ENCODE measurements at places on chromosomes 3 and 15.
A peak's percentile ranks its signal among the peaks of the same experiment; 100 is the strongest.

DNA sequence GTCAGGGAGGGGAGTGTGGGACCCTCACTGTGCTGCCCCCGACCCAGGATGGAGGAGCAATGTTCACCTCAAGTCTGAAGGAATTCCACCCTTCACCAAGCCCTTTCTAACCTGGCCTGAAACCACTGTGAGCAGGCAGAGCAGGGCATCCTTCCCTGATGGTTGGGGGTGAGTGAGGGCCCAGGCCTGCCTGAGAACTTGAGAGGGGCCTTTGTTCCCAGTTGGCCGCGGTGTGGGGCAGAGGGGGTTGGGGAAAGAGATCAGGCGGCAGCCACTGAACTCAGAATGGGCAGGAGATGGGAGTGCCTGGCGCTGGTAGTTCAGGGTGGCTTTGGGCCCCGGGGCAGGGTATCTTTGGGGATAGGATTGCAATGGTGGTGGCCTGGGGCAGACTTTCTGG lies 103.5 kb upstream of the RPL32 start:
- DNase-seq: no peak

- no peak for DNase-seq
These were observed 69.3 kb upstream of the TSPAN3 start for GRCh38 chr15:77140220-77140619.

DNA sequence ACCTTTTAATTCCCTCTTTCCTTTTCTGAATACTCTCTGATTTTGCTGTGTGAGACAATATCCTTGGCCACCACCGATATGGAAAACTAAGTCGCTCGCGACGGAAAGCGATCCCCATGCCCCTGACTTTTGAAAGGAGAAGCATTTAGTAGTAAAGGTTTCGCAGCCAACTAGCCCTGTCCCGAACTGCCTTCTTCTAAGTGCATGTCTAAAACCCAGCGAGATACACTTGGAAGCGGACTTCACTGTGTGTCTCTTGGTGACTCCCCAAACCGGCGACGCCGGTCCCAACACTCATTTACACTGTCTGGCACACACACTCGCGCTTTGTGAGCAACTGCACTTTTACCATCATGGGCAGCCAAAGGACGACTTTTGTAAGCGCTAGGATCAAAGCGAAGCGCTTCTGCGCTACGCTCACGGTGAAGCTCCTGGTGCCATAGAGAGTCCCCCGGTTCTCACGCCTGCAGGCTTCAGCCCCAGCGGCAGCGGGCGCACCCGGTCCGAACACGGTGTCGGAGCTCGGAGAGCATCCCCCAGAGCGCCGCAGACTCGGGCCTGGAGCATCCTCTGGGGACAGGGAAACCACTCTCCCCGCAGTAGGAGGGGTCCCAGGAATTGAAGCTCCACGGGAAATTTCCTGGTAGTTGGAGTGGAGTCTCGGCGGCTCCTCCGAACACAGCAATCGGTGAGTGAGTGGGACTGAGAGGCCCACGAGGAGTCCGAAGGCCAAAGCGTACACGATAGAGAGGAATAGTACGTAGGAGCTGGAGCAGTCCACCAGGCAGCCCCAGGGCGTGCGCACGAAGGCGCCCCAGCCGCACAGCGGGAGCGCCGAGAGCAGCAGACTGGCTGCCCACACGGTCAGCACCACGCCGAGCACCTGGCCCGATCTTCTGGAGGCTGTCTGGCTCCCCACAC lies 1.4 kb downstream of the GPR149 start:
- DNase-seq: no peak

DNA sequence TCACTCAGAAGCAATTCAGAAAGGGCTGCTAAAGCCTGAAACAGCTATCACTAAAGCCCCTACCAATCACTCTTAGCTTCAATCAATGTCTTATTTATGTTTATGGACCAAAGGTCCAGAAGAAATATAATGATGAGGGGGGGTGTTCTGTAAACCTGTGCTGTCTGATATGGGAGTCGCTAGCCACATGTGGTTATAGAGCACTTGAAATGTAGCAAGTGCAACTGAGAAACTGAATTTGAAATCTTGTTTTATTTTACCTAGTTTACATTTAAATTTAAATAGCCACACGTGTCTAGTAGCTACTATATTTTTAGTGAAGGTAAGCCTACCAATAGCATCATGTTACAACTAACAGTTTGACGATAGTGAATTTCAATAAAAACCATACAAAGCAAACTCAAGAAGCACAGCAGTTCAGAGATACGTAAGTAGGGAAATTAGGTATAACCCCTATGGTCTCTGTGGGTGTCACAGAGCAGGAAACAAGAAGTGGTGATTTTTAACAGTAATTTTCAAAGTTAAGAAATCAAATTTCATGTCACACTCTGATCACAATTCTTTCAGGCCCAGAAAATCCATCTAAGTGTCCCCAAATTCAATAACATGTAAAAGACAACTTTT lies 3.6 kb downstream of the POU1F1 start:
- DNase-seq: no peak

- DNase-seq: no peak
These were observed 8.7 kb downstream of the CTDSPL2 start for GRCh38 chr15:44435893-44436667.

DNA sequence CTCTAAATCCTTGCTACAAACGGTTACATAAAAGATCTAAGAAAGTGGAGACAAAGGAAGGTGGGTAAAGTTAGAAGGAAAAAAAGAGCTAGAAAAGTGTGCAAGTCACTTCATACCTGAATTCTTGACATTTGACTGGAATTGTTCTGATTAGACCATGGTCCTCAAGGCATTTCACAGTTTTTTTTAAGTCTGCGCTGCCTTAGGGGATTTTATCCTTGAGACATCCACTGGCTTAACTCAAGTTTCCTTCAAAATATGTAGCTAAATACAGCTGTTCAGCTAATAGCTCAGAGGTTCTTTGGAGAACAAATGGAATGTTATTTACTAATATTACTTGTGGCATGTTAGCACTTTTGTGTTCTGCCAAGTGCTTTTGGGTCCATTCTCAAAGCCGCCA lies 236.9 kb downstream of the TP63 start:
- DNase-seq: no peak

DNA sequence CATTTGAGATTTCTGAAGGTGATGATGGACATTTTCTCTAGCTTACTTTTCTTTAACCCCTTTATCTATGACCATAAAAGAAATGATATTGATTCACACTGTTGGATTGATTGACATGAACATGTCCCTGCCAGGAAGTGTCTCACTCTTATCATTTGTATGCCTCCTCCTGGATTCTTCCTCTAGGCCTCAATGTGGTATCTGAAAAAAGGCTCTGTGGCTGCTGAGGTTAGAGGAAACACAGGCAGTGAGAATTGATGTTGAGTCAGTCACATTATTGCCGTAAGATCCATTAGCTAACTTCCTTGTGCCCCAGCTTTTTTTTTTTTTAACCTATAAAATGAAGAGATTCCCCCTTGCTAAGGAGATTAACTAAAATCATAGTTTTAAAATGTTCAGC lies 8.0 kb upstream of the THRB start:
- no peak for DNase-seq

DNA sequence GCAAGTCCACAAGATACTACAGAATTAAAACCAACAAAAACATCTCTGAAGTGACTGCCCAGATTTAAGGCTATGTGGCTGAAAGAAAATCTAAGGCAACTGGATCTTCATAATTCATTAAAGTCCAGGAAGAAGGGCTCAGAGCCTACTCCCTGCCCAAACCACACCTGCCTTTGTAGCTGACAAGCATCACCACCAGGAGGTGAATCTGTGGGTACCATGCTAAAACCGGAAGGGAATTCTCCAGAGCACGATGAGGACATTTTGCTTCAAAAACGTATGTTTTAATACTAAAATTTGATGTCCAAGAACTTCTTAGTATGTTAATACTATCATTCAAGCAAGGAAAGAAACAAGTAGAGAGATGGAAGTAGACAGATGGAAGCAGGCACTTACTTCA lies 495.9 kb upstream of the NECTIN3 start:
- DNase-seq: no peak

DNA sequence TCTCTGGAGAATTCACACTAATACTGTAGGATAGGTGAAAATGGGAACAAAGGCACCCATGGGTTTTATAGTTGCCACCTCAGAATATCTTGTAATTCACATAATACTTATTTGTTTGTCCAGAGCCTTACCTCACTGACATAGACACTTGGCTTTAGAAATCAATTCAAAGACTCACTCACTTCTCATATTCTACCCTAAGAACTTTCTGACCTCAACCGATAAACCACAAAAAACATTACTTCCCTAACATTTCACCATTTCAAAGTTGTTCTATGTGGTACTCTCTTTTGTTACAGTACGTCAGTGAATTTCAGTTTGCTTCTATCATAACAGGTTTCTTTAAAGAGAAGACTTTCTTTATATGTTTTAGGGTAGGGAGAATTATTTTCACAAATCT lies 359.3 kb downstream of the IGSF11 start:
- no peak for DNase-seq

GRCh38 chr3:46359733-46360493 lies 6.0 kb downstream of the CCR2 start:
- no peak for DNase-seq

- DNase-seq: no peak
These were observed 70.9 kb downstream of the SUCNR1 start for GRCh38 chr3:151944356-151944755.

- no peak for DNase-seq
These were observed 35.3 kb downstream of the PAK2 start for GRCh38 chr3:196774848-196775422.

- no peak for DNase-seq
These were observed 20.6 kb upstream of the GP9 start for GRCh38 chr3:129040039-129040336.

DNA sequence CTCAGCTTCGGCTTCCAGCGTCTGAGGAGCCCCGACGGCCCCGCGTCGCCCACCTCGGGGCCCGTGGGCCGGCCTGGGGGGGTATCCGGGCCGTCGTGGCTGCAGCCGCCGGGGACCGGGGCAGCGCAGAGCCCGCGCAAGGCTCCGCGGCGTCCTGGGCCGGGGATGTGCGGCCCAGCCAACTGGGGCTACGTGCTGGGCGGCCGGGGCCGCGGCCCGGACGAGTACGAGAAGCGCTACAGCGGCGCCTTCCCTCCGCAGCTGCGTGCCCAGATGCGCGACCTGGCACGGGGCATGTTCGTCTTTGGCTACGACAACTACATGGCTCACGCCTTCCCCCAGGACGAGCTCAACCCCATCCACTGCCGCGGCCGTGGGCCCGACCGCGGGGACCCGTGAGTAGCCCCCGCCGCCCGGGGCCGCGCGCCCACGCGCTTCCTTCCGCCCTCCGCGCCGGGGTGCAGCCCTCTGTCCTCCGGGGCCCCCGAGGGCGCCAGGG lies 462 bp downstream of the EDEM1 start:
- no peak for DNase-seq

DNA sequence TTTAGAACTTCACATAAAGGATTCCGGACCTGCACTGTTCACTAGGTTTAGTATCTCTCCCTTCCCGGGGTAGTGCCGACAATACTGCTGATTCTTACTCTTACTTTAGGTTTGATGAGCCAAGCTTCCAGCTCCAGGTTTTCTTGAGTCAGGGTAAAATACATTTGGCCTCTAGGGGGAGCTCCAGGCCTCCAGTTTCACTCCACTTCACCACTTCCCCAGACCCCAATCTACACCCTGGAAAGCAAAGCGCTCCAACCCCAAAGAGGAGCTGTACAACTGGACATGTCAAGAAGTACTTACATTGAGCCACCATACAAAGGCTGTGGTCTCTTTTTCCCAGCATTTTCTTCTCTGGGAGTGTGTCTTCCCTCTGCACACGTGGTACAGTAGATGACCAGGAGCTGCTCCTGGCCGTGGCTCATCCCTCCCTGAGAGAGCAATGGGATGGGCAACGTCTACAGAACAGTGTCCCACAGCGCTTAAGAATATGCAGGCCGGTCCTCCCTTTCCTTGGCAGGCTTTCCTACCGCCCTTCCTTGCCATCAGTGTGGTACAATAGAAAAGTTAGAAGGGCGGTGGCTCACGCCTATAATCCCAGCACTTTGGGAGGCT lies 93.9 kb upstream of the CCDC80 start:
- DNase-seq: peak; percentile 28

GRCh38 chr3:53069422-53070068 lies 23.7 kb upstream of the SFMBT1 start:
- DNase-seq: no peak

- DNase-seq: no peak
These were observed 30.6 kb downstream of the SPG21 start for GRCh38 chr15:64959128-64959527.

- DNase-seq: no peak
These were observed 215.6 kb upstream of the AZI2 start for GRCh38 chr3:28564211-28564610.

DNA sequence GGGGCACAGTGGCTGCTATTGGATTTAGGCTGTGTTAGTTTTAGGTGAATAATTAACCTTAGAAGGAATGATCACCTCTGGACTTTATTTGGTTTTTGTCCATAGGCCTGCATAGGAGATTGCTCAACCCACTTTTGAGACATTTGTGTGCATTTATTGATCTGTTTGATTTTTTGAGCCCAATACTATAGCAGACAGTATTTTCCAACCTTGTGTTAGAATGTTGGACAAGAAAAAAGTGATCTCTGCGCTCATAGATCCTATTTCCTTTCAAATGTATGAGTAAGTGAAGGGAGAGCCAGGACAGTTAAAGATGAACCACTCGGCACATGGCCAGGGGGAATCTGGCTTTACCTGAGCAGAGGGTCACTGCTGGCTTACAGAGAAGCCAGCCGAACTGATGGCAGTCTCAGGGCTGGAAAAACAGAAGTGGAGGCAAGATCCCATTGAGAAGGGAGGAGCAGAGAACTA lies 8.8 kb upstream of the TOPBP1 start:
- no peak for DNase-seq

DNA sequence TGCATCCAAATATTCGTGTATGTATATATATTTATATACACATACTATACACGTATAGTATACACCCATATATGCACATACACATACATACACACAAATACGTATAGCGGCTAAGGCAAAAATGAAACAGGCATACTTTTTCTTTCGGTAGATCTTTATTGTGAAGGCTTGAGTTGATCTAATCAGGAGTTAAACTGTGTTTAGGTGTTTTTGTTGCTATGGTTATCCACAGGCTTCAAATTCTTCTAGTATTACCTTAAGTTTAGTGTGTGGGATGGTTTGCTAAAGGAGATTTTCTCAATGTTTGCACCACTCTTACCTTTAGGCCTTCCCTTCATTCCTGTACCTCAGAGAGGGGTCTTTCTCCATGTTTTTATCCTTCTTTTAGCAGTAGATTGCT lies 28.2 kb downstream of the ZNF662 start:
- DNase-seq: no peak

GRCh38 chr3:21269882-21270281 lies 481.1 kb downstream of the ZNF385D start:
- no peak for DNase-seq

- no peak for DNase-seq
These were observed 321.9 kb downstream of the ZPLD1 start for GRCh38 chr3:102756706-102757105.

GRCh38 chr3:195236801-195237570 lies 34.0 kb downstream of the XXYLT1 start:
- DNase-seq: no peak

- DNase-seq: no peak
These were observed 117.8 kb downstream of the TMEM266 start for GRCh38 chr15:76177491-76178040.

DNA sequence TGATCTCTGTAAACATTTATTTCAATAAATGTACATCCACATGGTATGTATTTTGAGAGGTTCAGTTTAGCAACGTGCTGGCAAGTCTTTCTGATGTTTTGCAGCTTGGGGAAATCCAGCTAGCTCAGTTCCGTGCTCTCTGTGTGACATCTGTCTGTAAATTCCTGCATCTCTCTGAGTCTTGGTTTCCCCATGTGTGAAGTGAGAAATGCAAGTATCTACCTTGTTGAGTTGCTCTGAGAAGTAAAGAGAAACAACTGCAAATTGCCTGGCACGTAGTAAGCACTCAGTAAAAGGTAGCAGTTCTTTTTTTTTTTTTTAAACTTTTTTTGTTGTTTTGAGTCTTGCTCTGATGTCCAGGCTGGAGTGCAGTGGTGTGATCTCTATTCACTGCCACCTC lies 30.2 kb upstream of the MORF4L1 start:
- no peak for DNase-seq
